ENCODE measurements at places on chromosomes 3 and 15. TPM values are rescaled to one million over a fixed set of nuclear protein-coding genes. Genes with fewer than 3 reads are reported as not detected.

DNA sequence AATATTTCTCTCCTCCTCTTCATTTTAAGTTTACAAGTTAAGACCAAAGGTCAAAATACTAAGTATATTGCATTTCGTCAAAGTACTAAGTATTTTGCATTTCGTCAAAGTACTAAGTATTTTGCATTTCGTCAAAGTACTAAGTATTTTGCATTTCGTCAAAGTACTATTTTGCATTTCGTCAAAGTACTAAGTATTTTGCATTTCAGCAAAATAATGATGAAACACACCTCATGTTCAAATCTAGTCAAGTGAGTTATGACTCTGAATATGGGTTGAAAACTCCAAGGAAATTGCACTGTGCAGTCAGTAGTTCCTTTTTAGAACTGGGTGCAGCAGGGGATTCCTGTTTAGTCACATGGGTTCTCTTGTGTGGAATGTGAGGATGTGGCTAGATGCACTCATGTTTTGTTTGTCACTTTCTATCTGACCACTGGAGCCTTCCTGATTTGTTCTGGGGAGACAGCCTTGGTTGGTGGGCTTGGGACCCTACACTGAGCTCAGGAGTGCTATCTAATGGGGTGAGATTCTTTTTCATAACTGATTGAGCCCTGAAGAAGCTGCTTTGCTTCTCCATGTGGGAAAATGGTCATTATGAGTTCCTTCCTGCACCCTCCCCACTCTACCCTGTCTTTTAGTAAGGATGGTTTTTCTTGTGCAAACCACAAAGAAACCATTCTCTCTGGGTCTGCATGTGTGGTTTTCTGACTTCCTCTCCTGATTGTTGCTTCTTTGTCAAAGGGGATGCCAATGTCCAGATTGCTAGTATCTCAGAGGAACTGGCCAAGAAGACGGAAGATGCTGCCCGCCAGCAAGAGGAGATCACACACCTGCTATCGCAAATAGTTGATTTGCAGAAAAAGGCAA is 73.4 kb downstream of the CCK start:
- no peak for DNase-seq

- no peak for DNase-seq
Measured at GRCh38 chr3:179630753-179631451, 21.9 kb upstream of the USP13 start.

DNA sequence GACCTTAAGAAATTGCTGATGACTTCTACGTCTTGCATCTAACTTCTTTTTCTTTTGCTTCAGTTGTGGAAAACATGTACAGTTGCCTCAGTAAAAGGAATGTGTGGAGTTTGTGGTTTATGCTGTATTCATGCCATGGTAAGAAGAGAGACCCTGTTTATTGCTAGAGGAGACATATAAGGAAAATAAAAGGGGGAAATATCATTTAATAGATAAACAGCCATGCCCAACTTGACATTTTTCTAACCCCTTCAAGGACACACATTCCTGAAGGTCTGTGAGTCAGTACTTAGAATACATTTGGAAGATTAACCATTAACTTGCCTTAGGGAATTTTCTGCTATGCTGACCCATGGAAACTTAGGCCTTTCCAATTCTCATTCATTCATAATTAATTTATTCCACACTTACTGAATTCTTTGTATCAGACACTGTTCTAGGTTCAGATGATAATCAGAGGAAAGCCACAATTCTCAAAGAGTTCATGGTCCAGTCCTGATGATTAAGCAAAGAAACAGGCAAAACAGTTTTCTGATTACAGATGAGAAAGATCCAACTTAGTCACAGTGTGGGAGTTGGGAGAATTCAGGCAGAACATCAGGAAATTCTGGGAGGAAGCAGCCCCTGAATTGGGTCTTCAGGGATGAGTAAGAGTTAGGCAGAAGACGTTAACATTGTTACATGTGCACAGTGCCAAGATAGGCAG is 329.8 kb upstream of the RASGRP1 start:
- DNase-seq, result no peak

- DNase-seq, result peak; percentile 26
Measured at GRCh38 chr3:32593903-32594525, 23.4 kb upstream of the DYNC1LI1 start.

- DNase-seq, result no peak
Measured at GRCh38 chr3:9169326-9169725, 80.1 kb downstream of the SRGAP3 start.

DNA sequence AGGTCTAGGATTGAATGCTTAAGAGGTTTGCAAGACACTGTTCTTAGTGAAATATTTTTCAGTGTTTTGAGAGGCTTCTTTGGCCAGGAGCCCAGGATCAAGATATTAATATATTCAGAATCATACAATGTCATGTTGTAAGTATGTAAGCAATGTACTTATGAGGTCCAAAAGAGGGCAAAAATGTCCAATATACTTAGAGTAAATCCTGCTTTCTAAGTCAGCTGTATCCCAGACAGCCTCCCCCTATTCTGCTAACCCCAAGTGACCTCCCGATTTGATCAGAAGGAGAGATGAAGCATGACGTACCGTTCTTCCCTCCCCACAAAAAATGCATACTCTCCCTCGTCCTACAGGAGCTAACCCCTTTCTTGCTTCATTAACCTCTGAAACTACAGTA is 70.9 kb downstream of the CHAC1 start:
- no peak for DNase-seq

DNA sequence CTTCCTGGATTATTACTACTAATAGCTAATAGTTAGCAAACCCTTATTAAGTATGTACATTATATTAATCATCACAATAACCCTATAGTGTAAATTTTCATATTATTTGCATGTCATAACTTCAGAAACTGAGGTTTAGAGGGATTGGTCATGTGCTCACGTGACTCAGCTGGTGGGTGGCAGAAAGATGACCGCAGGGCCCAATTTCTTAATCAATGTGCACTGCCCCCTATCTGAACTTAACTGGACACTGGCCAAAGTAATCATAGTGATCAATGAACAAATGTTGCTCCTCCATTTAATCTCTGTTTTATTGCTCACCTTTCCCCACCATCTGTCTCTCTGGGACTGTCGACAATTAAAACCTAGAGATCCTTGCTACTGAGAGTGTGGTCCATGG is 52.2 kb downstream of the PLD1 start:
- no peak for DNase-seq

DNA sequence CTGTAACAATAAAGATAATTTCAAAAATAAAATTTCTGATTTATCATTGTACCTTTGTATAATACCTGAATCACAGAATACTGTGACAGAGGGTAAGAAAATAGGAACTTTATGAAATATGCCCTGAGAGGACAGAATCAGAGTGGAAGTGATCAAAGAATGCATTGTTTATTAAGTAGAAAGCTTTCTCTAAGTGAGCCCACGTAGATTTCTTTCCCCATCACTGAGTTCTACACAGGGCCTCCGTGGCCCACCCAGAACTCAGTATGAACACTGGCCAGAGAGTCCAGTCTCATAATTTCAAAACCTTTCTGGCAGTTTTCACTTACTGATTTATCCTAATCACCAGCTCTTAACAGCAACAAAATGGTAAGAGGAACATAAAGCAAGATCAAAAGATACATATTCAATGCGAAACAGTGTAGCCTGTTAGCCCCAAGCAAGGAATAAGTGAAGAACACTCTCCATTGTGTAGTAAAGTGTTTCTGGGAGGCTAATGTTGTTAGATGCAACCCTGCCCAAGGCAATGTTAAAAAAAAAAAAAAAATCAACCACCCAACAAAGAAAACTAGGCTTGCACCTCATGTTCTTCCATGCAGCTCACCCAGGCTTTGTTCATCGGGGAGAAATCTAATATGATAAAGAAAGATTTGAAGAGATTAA is 341.3 kb downstream of the LSAMP start:
- no peak for DNase-seq

DNA sequence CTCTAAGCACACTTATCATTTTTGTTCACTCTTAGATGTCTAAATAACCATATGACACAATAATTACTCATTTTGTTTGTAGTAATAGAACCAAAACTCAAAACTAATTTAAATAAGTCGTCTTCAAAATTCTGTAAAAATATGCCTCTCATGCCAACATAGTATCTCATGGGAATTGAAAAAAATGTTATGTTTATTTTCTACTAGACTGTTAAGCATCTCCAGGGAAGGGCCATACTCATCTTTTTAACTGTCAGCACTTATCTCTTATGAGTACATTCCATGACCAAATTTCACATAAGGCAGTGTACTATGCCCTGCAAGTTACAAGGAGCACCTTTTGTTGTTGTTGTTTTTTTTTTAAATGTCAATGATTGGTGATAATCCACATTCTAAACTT is 18.3 kb upstream of the USF3 start:
- no peak for DNase-seq

DNA sequence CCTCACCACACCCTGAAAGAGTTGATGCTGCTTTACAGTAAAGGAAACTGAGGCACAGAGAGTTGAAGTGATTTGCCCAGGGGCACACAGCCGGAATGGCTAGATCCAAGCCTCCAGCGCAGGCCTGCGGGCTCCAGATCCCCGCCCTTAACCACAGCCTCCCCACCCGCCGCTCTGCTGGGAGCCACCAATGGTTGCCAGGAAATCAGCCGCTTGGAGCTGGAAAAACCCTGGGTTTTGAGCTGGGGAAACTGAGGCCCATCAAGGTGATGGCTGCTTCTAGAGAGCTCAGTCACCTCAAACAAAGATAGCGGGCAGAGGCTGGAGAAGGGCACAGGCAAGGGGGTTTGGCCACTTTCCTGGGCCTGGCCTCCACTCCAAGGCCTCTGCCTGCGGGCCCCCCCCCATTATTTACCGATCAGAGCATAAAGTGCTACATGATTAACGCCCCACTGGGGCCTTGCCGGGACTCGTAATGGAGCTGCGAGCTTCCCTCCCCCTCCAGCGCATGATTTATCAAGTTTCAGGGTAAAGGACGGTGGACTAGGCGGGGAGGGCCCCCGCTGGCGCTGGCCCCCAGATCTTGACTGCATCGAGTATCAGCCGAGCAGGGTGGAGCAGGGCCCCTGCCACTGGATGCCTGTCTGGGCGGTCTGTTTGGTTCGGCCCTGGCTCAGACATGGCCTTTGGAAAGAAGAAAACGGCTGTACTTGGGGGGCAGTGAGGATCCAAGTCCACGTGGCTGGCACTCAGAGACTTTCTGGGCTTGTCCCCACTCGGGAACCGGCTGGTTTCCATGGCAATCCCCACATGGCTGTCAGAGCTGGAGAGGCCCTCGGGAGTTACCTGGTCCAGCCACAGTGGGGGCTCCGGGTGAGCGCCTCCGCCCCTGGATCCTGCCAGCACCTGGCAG is 9.1 kb downstream of the PLXND1 start:
- peak; percentile 38 for DNase-seq

DNA sequence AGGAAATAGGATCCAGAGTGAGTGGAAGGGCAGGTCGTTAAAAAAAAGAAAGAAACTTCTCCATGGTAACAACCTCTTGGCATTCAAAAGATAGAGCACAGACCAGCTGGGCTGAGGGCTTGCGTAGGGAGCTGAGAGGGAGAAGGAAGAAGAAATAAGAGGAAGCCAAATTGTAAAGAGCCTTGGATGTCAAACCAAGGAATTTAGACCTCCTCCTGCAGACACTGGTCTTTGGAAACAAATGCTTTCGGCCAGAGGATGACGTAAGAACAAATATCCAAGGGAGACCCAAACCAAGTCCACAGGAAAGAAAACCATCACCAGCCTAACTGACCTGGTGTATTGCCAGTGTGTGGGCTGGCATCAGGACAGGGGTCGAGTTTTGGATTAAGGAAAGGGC is 155.2 kb downstream of the UACA start:
- no peak for DNase-seq

DNA sequence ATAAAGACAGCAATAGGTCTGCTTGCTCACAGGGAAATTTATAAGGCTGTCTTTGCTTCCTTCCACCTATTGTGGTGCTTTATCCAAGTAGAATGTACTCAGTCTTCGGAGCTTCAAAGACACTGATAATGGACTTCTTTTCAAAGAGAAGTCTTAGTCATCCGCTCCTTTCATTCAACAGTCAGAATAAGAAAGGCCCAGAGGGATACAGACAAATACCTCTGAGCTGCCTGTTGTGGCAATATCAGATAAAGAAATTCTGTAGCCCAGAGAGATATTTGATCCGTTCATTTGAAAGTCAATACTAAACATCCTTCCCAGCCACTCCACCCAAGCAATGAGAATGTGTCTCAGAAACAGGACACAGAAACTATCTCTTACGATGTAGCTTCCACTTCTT is 110.0 kb downstream of the FHIT start:
- DNase-seq, result no peak

- DNase-seq, result no peak
Measured at GRCh38 chr15:25134546-25134945, 179.8 kb downstream of the SNRPN start.

- no peak for DNase-seq
Measured at GRCh38 chr15:77665530-77666295, 33.0 kb upstream of the LINGO1 start.

- no peak for DNase-seq
Measured at GRCh38 chr15:29889542-29890329, 67.5 kb upstream of the TJP1 start.

DNA sequence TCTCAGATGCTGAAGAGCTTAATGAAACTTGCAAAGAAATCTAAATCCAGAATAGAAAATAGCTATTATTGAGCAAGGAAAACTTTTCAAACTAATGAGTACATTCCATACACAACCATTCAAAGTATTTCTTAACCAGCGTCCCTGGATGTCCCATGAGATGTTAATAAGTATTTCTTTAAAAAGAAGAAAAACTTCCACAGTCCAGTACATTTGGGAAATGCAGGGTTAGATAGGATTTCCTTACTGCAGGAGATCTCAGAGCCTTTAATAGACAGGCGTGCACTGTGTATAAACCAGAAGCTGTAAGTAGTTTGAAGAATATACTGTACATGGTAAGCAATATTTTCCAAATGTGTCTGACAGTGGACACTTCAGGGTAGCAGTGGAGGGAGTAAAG is 29.6 kb upstream of the BHLHE40 start:
- DNase-seq, result no peak

DNA sequence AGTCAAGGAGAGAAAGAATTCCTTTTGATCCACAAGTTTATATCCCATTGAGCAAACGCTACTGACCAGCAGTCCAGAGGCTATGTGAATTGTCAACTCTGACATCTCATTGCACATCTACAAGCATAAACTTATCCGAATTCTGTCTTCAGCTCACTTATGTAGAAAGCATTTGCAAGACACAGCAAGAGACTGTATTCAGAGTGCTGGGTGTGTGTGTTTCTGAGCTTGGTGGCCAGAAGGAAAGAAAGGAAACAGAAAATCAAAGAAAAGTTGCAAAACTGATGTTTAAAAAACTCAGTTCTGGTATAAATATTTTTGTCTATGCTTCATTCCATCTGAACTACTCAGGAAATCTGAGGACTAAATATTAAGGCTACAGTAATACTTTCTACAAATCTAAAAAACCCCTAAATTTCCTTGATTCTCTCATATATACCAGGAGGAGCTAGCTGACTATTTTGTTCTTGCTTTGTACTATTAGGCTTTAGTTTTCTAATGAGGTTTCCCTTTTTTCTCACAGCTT is 45.5 kb downstream of the LSAMP start:
- DNase-seq, result no peak

The MYL3 gene
- total RNA-seq, result not detected

The CHDH gene
- 1.4 TPM for total RNA-seq

The PRSS50 gene
- 0.31 TPM for total RNA-seq

The SRGAP3 gene
- 89.5 TPM for total RNA-seq

The WHAMM gene
- 4.5 TPM for total RNA-seq

The XXYLT1 gene
- total RNA-seq, result 24.2 TPM

The GBE1 gene
- 21.1 TPM for total RNA-seq

The NPTN gene
- 86.1 TPM for total RNA-seq

Data from occipital lobe (tissue), 3 donors.